Left ventricle myocardium inferior (tissue), 1 donor: ENCODE measurements at places on chromosomes 16 and 17. TPM values are rescaled to one million over a fixed set of nuclear protein-coding genes. Genes with fewer than 3 reads are reported as not detected.

Gene MPHOSPH6
- 11.3 TPM for total RNA-seq

Gene TAC4
- total RNA-seq = 0.44 TPM

Gene BORCS6
- total RNA-seq = 8.4 TPM

Gene TSNAXIP1
- 0.49 TPM for total RNA-seq

Gene KRT39
- not detected for total RNA-seq

Gene ORAI3
- 12.2 TPM for total RNA-seq

Gene RASL10B
- total RNA-seq = 18.4 TPM

Gene SKAP1
- 0.27 TPM for total RNA-seq

Gene SPATA22
- total RNA-seq = 0.44 TPM

Gene SEPTIN1
- total RNA-seq = 1.3 TPM

Gene TBC1D16
- 15.9 TPM for total RNA-seq

DNA sequence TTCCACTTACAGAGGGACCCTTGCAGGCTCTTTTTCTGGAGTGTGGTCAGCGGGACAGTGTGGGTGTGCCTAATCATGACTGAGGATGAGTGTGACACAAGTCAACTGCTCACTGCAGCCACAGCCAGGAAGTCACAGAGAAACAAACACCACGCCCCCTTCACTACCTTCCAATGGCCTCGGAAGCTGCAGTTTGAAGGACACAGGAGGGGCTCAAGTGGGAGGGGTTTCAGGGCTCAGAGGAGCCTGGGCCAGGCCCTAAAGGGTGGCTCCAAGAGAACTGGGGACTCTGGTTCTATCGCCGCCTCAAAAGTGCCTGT lies 116.2 kb upstream of the SDK2 start:
- no peak for DNase-seq

- DNase-seq = no peak
Observed at GRCh38 chr17:3867606-3868005, 21.6 kb upstream of the NCBP3 start.

GRCh38 chr16:9254863-9255262 lies 163.4 kb downstream of the HAPSTR1 start:
- no peak for DNase-seq

- DNase-seq = peak; percentile 90
Observed at GRCh38 chr17:74987909-74988711, 678 bp downstream of the CDR2L start.

- DNase-seq = no peak
Observed at GRCh38 chr16:19163215-19163614, 4.8 kb upstream of the SYT17 start.

DNA sequence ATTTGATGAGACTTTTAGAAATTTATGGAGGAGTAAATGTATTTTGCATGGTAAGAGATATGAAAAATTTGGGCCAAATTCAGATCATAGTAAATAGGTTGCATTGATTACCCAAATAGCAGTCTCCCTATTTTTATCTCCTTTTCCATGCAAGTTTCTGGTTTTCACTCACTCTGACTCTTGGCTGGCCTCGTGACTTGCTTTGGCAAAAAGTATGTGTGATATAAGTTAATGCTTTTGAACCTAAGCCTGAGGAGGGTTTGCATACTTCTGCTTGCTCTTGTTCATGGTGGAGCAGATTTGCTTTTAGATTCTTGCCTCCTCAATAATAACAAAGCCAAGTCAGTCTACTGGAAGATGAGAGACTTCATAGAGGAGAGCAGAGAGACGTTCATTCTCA lies 1045.9 kb upstream of the CDH8 start:
- no peak for DNase-seq

GRCh38 chr16:79640513-79641360 lies 40.2 kb upstream of the MAF start:
- DNase-seq = no peak

DNA sequence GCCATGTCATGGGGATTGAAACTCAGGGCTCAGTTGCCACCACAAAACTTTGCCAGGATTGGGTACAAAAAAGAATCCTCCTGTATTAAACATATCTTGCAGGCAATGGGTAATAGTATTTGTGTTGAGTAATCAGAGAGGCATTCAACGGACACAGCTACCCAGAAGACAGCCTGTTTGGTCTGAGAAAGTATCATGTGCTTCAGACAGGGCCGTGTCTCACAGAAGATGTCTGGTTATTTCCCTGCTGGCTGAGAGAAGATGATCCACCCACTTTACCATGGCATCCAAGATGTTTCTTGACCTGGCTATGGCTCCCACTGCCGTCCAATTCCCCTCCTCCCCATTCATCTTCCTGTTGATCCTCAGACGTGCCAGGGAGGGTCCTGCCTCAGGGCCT lies 304.3 kb upstream of the XYLT1 start:
- no peak for DNase-seq

DNA sequence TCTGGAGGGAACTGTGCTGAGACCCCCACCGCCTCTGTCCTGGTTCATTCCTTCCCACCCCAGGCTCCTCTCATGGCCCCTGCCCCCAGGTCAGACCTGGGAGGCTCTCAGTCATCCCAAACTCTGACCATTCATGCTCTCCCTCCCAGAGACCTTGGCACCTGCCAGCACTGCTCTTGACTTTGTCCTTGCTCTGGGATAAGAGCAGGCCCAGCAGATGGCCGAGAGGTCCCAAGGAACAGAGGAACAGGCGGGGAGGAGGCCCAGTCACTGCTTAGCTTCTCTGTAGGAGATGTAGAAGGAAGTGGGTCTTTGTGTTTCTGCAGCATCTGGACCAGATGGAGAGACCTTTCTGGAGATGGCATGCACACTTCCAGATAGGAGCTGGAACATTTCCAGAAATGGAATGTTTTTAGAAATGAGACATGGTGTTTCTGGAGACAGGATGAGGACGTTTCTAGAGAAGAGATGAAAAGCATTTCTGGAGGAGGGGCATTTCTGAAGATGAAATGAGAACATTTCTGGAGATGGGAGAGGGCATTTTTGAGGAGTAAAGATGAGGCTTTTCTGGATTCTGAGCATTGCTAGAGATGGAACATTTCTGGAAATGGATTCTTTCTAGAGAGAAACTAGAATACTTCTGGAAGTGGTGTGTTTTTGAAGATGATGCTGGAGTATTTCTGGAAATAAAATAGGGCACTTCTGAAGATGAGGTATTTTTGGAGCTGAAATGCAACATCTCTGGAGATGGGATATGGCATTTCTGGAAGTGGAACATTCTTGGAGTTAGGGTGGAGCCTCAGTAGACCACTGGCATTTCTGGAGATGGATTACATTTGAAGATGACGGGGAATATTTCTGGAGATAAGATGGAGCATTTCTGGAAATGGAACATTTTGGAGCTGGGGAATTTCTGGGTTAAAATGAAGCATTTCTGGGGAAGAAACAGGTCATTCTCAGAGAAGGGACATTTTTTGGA lies 55.2 kb downstream of the RAI1 start:
- no peak for DNase-seq

DNA sequence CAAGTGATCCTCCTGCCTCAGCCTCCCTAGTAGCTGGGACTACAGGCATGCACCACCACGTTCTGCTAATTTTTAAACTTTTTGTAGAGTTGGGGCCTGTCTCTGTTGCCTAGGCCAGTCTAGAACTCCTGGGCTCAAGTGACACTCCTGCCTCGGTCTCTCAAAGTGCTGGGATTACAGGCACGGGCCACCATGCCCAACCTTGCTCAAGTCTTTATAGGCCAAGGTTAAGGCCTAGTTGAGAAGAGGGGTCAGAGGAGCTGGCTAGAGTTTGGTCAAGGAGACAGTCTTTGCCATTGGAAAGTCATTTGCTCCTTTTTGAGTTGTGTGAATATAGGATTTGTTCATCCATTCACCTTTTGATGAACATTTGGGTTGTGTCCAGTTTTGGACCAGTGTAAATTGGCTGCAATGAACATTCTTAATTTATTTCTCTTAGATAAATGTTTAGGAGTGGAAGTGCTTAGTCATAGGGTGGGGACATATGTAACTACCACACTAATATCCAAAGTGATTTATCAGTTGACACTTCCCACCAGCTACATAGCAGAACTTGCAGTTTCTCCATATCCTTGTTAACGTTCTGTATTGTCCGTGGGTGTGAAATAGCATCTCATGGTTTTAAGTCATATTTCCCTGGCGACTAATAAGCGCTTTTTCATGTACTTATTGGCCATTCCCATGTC lies 30.7 kb upstream of the ARHGAP17 start:
- DNase-seq = no peak

DNA sequence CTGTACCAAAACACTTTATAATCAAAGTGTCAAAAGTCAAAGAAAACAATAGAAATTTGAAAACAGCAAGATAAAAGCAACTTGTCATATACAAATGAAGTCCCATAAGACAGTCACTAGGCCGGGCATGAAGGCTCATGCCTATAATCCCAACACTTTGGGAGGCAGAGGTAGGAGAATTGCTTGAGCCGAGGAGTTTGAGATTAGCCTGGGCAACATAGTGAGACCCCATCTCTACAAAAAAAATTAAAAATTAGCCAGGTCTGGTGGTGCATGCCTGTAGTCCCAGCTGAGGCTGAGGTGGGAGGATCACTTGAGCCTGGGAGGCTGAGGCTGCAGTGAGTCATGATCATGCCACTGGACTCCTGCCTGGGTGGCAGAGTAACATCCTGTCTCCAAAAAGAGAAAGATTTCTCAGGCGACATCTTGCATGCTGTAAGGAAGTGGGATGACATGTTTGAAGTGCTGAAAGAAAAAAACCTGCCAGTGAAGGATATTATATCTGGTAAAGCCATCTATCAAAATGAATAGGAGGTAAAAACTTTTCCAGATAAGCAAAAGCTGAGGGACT lies 98.7 kb upstream of the NACA2 start:
- DNase-seq = no peak

DNA sequence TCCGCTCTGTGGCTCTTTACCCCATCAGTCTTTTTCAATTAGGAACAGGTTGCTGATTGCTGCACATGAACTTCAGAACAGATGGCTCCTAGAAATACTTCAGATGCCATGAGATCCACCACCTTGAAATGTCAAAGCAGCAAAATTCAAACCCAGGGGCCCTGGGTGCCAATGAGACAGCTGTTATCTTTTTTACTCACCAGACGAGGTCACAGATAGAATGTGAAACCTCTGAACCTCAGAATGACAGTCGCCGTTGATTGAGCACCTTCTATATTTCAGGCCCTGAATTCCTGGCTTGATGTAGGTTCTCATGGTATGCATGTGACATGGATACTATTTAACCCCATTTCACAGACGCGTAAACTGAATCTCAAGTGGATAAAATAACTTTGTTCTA lies 63.0 kb downstream of the MAF start:
- DNase-seq = no peak

GRCh38 chr17:74332763-74333283 lies 6.8 kb downstream of the KIF19 start:
- DNase-seq = no peak

- DNase-seq = no peak
Observed at GRCh38 chr16:17358355-17358754, 112.4 kb downstream of the XYLT1 start.

- no peak for DNase-seq
Observed at GRCh38 chr16:16025214-16025968, 76.0 kb downstream of the ABCC1 start.

- no peak for DNase-seq
Observed at GRCh38 chr17:8572764-8573163, 57.8 kb downstream of the MYH10 start.

DNA sequence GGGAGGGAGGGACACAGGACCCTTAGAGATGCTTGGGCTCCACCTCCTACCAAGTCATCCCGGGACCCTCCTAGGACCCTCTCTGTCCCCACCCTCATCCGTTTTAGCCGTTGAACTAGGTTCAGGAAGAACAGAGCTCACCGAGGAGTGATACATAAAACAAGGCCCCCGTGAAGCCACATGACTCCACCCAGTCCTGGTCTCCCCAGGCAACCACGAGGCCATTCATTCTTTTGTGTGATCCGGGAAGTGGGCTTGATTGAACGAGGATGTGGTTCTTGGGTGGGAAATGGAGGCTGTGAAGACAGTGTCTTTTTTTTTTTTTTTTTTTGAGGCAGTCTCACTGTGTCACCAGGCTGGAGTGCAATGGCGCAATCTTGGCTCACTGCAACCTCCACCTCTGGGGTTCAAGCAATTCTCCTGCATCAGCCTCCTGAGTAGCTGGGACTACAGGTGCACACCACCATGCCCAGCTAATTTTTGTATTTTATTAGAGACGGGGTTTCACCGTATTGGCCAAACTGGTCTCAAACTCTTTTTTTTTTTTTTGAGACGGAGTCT lies 14.8 kb downstream of the TRARG1 start:
- DNase-seq = no peak

- DNase-seq = no peak
Observed at GRCh38 chr17:21240369-21241055, 12.7 kb downstream of the NATD1 start.

DNA sequence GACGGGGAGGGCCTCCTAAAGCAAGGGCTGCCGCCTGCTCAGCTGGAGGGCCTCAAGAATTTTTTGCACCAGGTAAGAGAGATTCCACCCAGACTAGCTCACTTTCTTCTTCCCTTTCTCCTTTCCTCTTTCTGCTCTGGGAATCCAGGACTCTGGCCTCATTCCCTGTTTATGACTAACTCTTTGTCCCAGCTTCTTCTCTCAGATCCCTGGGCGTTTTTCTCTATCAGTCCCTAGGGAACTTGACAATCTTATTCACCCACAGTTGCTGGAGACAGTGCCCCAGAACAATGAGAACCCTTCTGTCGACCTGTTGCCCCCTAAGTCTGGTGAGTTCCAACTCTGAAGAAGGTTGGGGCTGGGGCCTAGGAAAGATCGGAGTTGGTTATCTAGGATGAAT lies 15.6 kb downstream of the CNTROB start:
- no peak for DNase-seq

DNA sequence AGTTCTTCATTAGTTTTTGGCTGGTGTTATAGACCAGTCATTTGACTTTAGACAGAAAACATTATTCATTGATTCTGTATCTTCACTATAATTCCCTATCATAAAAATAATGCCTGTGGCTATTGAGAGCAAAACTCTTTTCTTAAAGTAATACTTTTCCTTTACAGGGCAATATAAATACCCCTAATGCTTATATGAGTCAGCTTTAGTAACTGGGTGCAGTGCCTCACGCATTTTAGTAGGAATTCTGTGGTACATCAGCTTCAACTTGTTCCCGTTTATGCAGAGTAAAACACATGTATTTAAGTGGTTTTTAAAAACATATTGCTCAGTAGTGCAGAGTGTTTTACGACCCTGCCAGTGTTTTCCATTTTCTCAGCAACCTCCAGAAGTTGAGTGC lies 68.1 kb downstream of the SEC14L1 start:
- DNase-seq = no peak

DNA sequence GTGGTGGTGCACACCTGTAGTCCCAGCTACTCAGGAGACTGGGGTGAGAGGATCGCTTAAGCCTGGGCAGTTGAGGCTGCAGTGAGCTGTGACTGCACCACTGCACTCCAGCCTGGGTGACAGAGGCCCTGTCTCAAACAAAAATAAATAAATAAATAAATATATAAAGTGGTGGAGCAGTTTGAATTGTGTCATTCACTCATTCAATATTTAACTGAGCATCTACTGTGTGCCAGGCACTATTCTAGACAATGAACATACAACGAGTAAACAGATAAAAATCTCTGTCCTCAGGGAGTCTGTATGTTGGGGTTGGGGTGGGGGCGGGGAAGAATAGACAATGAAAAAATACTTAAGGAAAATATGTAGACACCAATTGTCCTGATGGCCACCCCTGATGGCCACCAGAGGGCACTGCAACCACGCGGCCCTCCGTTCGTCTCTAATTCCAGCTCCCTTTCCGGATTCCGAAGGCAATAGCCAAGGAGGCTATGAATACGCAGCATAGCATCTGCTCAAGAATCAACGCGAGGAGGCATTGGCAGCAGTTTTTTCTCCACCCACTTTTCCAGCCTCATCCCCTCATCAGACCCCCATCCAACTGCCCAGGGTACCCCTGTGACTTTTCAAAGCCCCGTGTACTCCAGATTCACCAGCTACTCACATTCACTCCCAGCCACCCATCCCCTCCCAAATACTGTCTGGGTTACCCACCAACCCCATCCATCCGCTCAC lies 21.4 kb downstream of the QPRT start:
- DNase-seq = peak; percentile 75
